ENCODE measurements at places on chromosomes 11 and 22.
A peak's percentile ranks its signal among the peaks of the same experiment; 100 is the strongest.

DNA sequence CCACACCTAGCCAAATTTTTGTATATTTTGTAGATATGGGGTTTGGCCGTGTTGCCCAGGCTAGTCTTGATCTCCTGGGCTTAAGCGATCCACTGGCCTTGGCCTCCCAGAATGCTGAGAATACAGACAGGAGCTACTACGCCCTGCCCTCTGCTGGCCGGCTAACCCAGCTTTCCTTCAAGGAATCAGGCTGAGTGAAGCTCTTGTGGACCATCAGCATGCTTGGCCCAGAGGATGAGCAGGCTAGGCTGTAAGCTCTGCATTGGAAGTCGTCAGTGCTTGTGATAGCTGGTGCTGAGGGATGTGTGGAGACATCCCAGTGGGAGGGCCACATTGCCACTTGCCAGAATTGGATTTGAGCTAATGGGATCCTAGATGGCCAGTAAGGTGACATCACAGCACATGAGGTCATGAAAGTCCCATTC is 60.6 kb downstream of the MED15 start:
- DNase-seq, result no peak

GRCh38 chr22:21712751-21713427 is 22.7 kb downstream of the YPEL1 start:
- DNase-seq, result peak; percentile 32

- DNase-seq, result no peak
Observed at GRCh38 chr11:105219269-105219668, 79.7 kb upstream of the CARD18 start.

DNA sequence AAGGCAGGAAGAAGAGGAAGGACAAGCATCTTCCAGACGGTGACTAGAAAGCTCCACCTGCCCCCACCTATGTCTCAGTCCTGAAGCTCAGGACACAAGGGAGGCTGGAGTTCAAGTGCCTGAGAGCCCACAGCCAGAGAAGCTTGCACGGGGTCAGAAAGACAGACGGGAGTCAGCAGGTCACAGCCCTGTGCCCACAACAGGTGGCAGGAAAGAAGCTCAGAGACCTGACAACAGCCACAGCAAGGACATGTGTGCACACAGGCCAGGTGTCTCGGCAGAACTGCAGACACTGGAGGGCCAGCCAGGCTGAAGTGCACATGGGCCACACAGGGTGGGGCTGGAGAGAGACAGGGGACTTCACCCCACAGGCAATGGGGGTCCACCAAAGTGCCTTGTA is 37.2 kb upstream of the MOB2 start:
- no peak for DNase-seq

DNA sequence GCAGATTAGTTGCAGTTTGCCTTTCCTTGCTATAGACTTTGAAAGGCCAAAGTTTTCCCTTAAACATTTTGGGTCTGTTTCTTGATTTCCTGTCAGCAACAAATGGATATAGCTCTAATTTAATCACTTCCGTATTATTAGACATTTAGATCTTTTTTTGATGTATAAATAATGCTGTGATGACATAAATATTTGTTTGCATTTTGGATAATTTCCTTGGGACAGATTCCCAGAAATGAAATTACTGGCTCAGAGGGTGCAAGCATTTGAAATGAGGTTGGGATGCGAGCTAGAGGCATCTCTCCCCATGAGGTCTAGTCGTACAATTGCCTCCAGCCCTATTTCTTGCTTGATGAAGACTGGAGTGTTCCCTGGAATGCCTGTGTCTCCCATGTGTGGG is 94.2 kb downstream of the TBC1D22A start:
- DNase-seq, result no peak

GRCh38 chr11:44597358-44598012 is 32.0 kb downstream of the CD82 start:
- no peak for DNase-seq

DNA sequence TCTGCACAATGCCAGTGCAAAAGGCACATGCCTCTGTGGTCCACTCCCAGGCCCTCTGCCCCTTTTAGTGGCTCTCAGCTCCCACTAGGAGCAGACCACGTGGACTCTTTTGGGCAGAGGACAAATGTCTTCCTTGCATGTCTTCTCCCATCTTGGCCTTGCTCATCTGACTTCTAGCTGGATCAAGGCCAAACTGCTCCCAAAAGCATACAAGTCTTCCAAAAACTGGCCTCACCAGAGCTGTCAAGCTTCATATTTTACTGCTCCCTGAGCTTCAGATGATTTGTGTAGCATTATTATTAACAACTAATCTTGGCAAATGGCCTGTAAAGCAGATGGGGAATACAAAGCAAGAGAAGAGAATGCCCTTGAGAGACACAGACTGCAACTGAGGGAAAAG is 6.9 kb downstream of the SMPD1 start:
- DNase-seq, result no peak

DNA sequence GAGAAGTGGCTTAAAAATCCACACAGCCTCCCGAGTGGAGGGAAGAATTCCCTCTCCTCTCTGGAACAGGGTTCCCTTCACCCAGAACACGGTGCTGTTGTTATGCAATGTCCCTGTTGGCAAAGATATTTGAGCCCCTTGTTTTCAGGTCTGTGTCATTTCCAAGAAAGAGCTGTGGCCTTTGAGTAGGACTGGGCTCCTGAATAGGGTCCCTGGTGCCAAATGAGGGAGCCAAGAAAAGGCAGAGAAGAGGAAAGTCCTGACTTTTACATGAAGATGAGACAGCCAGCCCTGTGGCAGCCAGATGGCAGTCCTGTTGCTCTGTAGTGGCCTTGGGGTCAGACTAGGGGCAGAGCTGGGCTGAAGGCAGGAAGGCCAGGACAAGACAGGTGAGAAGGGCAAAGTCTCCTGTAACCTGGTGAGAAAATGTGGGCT is 51.2 kb upstream of the ELF5 start:
- DNase-seq, result no peak

DNA sequence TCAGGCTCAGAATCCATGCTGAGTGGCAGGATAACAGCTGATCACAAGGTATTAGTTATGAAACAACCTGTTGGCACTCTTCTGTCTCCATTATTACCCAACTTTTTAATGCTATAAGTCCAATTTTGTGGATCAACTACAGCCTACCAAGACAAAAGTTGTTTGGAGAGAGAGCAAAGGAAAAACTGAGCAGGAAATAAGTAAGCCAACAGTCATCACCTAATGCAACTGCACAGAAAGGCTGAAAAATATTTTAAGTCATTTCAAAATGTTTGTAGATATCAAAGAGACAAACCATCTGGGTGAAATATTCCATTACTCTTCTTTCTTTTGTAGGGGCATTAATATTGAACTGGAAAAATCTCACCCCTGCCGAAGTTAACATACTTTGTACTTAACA is 41.6 kb downstream of the FDX1 start:
- DNase-seq, result no peak

DNA sequence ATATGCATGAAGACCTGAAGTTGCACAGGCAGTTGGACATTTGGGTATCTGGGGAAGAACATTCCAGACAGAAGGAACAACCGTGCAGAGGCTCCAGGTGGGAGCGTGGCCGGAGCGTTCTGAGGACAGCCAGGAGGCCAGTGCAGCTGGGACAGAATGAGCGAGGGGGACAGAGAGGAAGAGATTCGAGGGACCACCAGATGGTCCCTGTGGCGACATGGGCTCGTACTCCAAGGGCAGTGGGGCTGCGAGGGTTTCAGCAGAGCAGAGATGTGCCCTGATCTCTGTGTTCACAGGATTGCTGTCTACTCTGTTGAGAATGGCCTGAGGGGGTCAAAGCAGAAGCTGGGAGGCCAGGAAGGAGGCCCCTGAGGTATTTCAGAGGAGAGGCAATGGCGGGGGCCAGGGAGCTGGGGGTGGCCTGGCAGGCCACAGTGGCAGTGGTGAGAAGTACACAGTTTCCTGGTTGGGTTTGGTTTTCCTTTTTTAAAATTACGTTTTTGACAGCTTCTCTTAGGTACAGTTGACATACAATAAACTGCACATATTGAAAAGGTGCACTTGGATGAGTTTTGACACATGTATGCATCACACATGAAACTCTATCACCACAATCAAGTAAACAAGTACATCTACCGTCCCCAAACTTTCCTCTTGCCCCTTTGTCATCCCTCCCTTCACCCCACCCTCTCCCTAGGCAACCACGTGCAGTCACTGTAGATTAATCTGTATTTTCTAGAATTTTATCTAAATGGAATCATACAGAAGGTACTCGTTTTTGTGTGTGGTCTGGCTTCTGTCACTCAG is 24.8 kb upstream of the SOX10 start:
- DNase-seq, result no peak

- DNase-seq, result peak; percentile 60
Observed at GRCh38 chr22:37623075-37624016, 14.7 kb downstream of the GGA1 start.

DNA sequence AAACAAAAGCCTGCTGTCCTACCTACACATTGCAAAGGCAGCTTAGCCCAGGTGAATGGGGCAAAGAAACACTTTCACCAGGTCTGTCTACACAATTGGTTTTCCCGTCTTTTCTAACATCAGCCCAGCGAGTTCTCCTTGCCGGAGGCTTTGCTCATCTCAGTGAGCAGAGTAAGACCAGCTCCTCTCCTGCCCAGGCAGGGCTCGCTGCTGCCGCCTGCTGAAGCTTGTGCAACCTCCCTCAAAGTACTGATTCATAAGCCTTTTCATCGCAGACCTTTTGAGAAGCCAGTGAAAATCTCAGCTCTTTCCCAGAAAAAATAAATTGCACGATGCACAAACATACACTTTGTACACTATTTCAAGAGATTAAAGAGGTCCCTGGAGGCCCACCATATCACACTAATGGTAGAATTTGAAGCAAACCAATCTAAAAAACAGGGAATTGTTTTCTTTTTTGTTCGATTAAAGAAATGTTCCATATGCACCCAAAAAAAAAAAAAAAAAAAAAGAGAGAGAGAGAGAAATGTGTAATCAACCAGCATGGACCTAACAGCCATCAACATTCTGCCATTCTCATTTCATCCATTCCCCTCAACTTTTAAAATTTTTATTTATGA is 328.1 kb upstream of the MPPED2 start:
- no peak for DNase-seq

DNA sequence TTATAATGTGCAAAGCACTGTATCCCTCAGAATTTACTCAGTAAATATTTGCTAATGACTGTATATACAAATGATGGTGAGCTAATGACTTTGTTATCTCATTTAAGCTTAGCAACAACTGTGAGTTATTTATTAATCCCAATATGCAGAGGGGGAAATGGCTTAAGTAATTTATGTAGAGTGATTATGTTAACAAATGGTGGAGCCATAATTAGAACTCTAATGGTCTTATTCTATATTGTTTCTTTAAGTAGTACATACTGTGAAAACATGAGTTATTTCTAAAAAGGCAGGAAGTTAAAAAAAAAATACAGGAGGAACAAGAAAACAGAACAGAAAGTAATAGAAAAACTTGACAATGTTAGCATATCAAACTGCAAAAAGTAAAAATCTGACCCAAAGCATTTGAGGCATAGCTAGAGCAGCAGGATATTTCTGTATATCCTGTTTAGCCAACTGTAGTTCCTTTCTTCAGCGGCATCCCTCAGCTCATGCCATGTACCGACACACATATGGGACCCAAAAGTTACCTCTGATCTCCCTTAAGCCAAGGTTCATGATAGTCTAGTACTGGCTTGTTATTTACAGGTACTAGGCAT is 94.2 kb downstream of the FCHSD2 start:
- DNase-seq, result no peak

GRCh38 chr22:32839831-32840584 is 38.5 kb downstream of the TIMP3 start:
- DNase-seq, result no peak

DNA sequence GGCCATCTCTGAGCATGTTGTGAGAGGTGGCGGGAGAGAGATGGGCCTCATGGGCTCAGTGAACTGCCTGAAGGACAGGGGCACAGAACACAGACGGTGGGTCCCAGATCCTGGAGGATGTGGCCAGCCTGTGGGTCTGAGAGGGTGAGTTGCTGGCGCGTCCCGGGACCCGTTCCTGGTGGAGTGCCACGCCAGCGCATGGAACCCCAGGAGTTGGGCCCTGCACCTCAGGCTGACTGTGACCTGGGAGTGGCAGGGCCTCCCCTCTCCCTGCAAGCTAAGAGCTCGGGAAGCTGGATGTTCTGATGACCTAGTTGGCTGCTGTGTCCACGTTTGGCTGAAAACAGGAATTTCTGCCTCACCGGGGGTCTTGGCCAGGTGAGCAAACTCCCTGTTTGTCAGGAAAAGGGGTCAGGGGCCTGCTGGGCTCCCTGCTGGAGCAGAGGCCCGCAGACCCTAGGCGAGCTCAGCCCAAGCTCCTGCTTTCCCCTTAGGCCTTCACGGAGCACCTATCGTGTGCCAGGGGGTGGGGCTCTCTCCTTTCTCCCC is 15.0 kb downstream of the LRRC32 start:
- DNase-seq, result no peak

GRCh38 chr11:115541518-115541917 is 37.3 kb upstream of the CADM1 start:
- DNase-seq, result no peak

DNA sequence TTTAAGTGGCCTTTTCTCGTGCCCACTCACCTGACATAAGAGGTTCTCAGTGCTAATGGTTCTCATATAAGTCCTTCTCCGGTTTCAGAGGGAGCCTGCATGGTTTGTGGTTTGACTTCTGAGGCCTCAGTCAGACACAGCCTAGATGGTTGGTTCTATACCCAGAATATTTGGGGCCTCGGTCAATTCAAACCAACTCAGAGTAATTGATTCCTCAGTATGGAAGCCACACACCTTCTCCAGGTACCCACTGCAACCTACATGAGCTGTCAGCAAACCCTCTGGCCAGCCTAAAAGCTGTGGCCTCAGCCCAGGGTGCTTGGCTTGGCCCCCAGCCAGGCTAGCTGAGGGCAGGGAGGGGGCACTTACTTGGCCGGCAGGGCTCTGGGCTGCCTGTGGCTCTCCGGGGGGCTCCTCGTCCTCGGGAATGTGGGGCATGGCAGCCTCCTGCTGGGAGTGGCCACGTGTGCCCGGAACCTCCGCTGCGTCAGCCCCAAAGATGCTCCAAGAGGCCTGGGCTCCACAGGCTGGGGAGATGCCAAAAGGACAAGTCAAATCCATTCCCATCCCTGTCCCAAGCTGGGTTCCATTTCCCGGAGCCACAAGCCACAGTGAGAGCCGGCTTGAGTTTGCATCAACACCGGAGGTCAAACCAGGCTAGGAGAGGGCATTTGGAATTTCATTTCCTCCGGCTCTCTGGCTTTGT is 41.7 kb downstream of the IRAG1 start:
- no peak for DNase-seq

DNA sequence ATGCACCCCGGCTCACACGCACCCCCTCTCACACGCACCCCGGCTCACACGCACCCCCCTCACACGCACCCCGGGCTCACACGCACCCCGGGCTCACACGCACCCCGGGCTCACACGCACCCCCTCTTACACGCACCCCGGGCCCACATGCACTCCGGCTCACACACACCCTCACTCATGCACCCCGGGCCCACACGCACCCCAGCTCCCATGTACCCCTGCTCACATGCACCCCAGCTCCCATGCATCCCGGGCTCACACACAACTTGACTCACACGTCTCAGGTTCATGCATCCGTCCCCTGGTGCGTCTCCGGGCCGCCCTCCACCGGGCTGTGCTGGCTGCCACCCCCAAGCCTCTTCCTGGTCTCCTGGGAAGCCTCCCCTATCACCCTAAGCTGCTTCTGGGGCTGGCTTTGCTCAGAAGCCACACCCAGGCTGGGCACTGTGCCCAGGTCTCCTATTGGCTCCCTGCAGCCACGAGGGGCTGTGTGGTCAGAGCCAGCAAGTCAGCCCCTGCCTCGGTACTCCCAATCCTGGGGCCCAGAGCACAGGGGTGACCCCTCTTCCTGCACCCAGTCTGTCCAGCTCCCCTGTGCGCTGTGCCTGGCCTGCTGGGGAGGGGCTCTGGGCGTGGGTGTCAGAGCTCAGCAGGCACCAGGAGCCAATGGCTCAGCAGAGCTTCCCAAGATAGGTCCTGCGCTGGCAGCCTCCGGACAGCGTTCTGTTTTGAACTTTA is 16.9 kb downstream of the TSPAN4 start:
- DNase-seq, result no peak
